Stimulated activated CD4-positive, alpha-beta T cell treated with anti-CD3 and anti-CD28 coated beads, Interleukin-1b, Interleukin-23, amount 100 ng/mL, for 4 hours (primary cell): ENCODE measurements at places on chromosomes 12 and 14.

DNA sequence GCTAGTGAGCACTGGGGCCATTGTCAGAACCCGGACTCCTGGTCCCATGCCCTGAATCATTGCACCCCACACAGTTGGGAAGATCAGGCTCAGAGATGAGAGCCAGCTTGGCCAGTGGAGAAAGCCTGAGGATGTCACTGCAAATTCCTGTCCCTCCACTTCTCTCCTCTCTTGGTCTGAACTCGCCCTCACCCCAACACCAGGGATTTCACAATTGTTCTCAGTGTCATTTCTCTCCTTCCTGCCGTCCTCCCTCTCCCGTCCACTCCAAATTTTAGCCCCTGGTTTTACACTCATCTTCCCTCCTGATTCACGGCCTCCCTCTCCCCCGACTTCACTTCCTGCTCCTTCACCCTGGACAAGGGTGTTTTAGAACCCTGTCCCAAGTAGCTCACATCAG is 11.1 kb downstream of the KRT75 start:
- DNase-seq = no peak

DNA sequence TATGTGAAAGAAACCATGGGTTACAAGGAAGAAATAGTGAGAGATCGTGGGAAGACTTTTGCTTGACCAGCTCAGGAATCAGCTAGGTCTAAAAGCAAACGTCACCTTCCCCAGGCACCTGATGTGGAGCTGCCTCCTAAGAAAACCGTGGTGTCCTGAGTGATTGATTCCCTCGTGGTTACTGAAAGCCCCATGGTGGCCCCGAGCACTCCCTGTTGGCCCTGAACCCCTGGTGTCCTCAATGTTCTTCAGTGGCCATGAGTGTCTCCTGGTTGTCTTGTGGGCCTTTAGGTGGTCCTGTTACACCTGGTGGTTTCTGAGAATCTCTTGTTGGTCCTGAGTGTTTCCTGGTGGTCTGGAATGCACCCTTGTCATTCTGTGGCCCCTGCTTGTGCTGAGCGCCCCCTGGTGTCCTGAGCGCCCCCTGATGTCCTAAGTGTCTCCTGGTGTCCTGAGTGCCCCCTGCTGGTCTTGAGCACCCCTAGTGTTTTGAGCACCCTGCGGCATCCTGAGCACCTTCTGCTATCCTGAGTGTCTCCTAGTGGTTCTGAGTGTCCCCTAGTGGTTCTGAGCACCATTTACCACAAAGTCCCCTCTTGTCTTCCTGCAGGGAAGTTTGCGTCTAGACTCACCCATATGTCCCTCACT is 518.7 kb downstream of the TMEM121 start:
- peak; percentile 76 for DNase-seq

- DNase-seq = no peak
These were observed 11.2 kb upstream of the POP5 start for GRCh38 chr12:120592121-120593049.

DNA sequence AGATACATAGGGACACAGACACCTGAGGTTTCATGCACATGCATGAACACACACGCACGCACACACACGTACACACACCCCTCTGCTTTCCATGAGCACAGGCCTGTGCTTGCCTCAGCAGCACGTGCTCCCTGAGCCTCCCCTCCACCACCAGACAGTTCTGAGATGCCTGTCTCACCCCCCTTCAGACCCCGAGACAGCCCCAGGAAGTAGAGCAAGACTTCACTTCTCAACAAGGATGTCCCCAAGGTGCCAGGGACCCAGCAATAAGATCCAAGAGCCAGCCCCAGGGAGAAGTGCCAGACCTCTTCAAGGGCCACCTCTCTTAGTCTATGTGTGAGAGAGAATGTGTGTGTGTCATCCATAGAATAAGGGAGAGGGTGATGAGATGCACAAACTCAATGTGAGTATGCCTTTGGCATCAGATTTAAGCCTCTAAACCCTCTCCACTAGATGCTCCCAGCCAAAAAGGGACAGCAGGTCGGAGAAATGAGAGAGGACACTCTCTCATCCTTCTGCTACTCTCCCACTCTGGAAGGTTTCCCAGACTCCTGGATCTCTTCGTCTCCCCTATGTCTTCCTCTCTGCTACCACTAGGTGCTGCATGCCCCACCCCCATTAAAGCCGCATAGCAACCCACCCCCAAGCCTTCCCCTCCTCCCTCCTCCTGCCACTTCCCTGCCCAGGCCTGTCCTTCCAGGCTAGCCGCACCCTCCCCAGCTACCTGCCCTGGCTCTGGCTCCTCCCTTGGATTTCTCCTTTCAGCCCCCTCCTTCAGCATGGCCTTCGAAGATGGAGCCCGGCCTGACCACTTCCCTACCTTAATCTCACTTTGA is 7.7 kb downstream of the RARG start:
- DNase-seq = no peak

GRCh38 chr12:73529954-73530353 is 1007.7 kb upstream of the ATXN7L3B start:
- DNase-seq = no peak

GRCh38 chr12:4421590-4422031 is 24.0 kb downstream of the FGF6 start:
- DNase-seq = peak; percentile 21

DNA sequence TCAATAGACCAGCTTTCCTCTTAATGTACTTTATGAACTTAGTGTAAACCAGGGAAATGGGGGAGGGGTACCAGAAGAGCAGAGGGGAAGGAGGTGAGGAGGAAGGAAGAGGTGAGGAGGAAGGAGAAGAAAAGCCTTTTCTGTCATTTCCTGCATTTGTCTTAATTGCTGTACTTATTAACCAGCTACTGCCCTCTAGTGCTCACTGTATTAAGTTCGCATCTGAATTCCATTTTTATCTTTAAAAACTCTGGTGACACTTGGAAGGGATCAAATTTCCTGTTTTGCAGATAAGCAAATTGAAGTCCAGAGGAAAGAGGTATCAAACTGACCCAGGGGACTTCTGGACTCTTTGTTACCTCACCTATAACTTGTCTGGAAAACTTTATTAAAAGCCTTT is 22.2 kb downstream of the MANSC1 start:
- no peak for DNase-seq

DNA sequence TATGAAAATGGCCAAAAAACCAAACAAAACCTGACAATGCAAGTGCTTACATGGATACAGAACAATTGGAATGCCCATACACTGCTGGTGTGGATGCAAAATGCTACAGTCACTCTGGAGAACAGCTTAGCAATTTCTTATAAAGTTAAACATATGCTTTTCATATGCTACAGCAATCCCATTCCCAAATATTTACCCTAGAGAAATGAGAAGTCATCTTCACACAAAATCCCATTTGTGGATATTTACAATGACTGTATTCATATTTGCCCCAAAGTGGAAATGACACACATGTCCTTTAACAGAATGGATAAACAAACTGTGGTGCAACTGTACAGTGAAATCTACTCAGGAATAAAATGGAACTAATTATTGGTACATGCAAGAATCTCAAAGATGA is 20.4 kb downstream of the SAV1 start:
- no peak for DNase-seq

- DNase-seq = no peak
These were observed 1.5 kb downstream of the GSTZ1 start for GRCh38 chr14:77322250-77322902.

- no peak for DNase-seq
These were observed 33.4 kb upstream of the BHLHE41 start for GRCh38 chr12:26158078-26158764.
